CD4-positive, alpha-beta memory T cell (primary cell): ENCODE measurements at places on chromosomes 2 and 18. TPM values are rescaled to one million over a fixed set of nuclear protein-coding genes. Genes with fewer than 3 reads are reported as not detected.

CD8B2 gene
- total RNA-seq = not detected

SLC5A7 gene
- total RNA-seq = not detected

SPC25 gene
- total RNA-seq = 0.33 TPM

CYP27A1 gene
- 8.1 TPM for total RNA-seq
